RPMI7951 (cell line): ENCODE measurements at places on chromosomes 6 and 20.

DNA sequence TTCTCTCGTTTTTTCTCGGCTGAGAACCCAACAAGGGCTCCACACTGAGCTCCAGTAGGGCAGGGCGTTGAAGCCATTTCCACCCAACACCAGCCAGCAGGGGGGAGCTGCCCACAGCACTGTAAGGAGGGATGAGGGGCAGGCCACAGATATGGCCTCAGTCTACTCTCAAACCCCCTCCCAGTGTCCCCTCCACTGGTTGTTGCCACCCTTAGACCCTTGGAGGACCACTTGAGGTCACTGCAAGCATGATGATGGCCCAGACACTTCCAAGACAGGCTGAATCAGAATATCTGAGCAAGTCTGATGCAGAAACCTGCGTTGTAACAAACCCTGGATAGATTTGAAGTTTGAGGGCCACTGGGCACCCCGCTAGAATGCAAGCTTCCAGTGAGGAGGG is 217.0 kb upstream of the CST7 start:
- DNase-seq: no peak

- DNase-seq: no peak
Measured at GRCh38 chr6:57135885-57136284, 36.2 kb upstream of the BAG2 start.

- peak; percentile 89 for DNase-seq
Measured at GRCh38 chr6:154474648-154475428, 35.6 kb downstream of the CNKSR3 start.

DNA sequence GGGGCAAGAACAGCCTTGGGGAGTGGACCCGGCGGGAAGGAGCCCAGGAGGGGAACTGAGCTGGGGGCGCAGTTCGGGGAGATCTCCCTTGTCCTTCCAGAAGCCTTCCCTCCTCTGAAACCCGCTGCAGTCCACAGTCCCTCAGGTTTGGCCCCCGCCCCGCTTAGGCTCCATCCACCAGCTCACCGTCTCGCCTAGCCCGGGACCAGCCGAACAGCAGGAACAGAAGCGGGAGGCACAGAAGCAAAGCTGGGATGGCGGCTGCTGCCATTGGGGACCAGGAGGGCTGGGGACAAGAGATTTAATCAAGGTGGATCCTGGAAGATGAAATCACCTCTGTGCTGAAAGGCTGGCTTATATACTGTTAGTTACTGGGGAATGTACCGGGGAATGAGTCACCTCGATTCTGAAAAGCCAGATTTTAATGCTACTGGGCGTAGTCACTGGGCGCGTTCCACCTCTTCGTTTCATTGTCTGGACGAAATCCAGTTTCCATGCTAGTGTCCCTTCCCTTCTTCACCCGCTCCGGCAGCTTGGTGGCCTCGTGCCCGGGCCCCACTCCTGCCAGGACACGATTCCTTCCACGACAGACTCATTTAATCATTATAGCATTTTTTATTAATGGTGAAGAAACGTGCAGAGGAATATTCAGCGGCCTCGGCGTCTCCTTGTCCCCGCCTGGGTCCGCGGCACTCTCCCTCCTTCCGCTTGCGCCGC is at the start of gene RAET1L:
RAET1L (minus strand) TSS at position 332 of the 717 bp plus-strand sequence; CDS start at position 271, 61 bp downstream.
- DNase-seq: peak; percentile 66

DNA sequence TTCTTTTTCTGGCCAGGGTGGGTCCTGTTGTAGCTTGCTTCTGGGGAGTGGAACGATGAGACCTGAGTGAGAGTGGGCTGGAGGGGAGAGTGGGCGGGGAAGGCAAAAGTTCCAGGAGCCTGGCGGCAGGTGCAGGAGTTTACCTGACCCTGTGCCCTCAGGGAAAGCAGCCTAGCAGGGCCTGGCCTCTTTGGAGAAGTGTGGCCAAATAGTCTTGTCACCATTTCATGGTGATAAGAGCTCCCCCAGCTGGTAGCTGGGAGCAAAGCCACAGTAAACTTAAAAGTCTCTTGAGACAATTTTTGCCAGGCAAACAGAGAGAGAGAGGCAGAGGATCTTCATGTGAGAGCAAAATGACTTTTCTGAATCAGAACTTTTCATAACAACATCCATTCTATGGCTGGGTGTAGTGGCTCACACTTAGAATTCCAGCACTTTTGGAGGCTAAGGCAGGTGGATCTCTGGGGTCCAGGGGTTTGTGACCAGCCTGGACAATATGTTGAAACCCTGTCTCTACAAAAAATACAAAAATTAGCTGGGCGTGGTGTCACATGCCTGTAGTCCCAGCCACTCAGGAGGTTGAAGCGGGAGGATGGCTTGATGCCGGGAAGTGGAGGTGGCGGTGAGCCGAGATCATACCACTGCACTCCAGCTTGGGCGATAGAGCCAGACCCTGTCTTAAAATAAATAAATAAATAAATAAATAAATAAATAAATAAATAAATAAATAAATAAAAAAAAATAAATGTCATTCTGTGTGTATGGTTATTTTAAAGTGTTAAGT is 161.8 kb upstream of the SCGN start:
- peak; percentile 69 for DNase-seq

- no peak for DNase-seq
Measured at GRCh38 chr6:140202964-140203515, 828.6 kb upstream of the CITED2 start.

DNA sequence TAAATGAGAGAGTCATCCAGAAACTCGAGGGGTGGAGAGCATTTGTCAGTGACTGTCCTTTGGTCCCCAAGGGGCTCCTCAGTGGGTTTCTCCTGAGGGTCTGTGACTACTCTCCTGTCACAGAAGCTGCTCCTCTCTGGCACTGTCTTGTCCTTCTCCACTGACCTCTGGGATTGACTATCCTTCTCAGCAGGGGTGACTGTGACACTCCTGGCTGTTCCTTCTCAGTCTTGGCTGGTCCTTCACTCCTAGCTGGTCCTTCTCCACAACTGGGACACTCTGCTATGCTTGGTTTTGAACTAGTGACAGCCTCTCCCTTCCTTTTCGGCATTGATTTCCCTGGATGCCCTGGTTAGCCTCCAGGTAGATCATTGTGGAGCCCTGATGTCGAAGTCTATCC is 33.5 kb downstream of the DYNLT1 start:
- DNase-seq: no peak

GRCh38 chr20:20887593-20888265 is 175.3 kb upstream of the RALGAPA2 start:
- no peak for DNase-seq

- DNase-seq: no peak
Measured at GRCh38 chr6:83073615-83074014, 6.1 kb downstream of the DOP1A start.

GRCh38 chr6:83707829-83708545 is 914 bp downstream of the SNAP91 start:
- no peak for DNase-seq

- DNase-seq: no peak
Measured at GRCh38 chr20:64025826-64026412, 10.1 kb upstream of the C20orf204 start.

DNA sequence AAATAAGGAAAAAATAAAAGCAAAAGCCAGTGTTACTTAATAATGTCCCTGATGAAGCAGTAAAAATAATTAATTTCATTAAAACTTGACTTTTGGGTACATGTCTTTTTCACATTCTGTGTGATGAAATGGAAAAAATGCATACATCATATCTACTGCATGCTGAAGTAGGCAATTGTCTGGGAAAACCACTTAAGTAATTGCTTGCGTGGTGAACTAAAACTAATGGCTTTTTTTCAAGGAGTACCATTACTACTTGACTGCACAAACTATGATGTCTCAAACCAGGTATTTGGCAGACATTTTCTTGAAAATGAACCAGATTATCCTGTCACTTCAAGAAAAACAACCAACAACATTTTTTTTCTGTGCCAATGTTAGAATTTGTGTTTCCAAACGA is 91.3 kb upstream of the AKIRIN2 start:
- no peak for DNase-seq

GRCh38 chr6:97969065-97969464 is 686.0 kb upstream of the MMS22L start:
- no peak for DNase-seq

DNA sequence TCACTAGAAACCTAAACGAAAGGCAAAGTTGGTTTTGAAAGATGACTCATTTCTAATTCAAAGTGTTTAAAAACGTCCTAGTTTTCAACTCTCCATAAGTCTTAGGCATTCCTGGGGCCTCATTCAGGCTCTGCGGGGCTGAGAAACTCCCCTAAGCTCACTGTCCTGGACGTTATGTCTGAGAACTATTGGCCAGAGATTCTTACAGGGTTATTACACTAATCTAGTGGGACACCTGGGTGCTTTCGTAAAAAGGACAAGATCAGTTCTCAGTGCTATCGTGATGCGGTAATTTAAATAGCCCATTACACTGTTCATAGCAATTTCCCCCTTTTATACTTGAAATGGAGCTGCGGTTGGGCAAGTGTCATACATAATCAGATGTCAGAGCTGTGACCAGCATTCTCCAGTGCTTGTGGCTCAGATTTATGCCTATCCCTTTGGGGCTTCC is 280.9 kb downstream of the QKI start:
- DNase-seq: peak; percentile 21

DNA sequence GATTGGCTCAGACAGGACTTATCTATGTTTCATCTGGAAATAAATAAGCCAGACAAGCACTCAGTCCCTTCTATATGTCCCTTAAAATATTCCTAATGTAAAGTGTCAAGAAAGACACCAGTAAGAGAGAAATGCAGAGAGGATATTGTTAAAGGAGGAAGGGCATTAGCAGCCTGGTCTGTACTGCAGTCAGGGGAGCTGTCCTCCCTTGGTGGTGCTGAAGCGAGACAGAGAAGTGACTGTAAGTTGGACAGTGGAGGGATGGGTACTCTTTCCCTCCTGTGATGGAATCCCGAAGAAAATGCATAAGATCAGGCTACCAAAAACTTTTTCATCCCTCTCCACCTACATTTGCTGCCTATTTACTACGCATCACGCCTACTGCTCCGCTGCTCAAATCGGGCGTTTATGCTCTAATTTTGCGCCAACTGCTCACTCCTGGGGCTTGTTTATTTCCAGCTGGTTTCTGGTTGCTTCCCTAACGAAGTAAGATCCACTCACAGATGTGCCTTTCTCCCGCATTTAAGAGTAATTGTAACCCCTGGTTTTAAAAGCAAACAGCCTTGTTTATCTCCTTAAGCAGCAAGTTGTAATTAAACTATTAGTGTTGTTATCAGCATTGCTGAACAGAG is 35.2 kb downstream of the PHACTR1 start:
- peak; percentile 59 for DNase-seq

- DNase-seq: no peak
Measured at GRCh38 chr6:168926306-168926705, 327.3 kb downstream of the THBS2 start.

DNA sequence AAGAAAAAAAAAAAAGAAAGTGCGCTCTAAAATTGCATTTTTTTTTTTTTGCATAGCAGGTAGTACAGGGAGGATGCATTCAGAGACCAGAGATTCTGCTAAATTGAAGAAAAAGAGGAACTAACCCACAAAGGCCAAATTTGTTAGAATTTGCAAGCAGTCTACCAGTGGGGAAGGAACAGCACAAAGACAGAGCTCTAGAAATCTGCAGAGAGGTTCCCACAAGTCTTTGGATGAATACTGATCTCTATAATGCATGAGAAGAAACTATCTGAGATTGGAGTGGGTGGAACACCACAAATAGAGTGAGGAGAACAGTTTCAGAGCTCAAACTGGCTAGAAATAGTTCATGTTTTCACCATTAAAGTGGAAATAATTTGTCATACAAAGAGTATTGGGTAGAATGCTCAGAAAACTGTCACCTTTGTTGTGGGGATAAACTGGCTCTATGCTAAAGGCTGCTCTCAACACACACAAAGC is 79.6 kb upstream of the AHI1 start:
- no peak for DNase-seq

DNA sequence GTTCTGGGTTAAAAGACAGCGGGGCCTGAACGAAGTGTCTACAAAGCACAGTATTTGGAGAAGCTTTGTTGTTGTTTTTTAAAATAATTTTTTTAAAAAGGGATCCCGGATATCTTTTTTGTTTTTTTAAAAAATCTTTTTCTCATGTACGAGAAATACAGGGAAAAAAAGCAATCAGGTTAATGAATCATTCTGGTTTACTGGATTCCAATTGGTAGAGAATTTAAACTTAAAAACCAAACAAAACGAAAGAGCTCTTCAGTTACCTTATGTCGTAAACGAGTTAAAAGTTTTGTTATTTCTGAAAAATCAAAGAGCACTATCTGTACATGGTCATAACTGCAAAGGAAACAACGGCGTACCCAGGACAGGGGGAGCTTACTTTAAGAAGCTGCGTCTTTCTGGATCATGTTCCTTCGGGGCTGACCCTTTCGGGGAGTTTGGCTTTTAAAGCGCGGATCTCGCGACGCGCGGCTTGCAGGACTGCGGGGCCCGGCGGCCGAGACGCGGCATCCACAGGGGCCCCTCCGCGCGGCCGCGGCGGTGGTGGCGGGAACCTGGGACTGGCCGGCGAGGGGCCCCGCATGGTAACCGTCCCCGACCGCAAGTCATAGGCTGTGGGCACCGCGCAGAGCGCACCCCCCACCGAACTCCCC is 927 bp downstream of the IL20RA start:
- DNase-seq: peak; percentile 48

GRCh38 chr6:52995913-52996645 is 995 bp upstream of the GSTA4 start:
- peak; percentile 88 for DNase-seq

DNA sequence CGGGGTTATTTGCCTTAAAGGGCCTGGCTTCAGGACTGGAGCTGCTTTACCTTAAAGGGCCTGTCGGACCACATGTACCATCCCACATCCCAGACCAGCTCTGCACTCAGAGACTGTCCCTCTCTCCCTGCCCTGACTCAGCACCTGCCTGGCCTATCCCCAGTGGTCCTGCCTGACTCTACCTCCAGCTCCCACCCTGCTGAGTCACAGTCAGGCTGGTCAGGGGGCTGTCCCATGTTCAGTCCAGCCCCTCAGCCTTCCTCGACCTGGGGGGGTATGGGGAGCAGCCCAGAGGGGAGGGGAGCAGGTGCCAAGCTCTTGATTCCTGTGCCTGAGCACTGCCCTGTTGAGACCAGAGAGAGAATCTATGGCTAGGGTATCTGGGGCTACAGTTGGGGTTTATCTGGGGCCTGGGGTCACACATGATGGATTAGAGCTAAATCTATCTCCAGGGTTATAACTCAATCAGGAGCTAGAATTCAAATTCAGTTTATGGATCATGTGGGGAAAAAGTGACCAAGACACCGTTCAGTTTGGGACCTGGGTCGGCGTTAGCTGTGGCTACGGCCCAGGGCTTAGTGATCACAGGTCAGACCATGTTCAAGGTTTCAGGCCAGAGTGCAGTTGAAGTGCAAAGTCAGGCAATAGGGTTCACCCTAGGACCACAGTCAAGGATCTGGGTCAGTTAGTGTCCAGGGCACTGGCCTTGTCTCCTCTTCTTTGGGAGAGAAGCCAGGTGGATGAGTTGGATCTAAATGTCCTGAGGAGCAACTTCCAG is 9.4 kb upstream of the TRIB3 start:
- DNase-seq: no peak

- DNase-seq: no peak
Measured at GRCh38 chr6:107122748-107123147, 7.4 kb upstream of the BEND3 start.

GRCh38 chr6:12401200-12401599 is 111.0 kb downstream of the EDN1 start:
- no peak for DNase-seq

DNA sequence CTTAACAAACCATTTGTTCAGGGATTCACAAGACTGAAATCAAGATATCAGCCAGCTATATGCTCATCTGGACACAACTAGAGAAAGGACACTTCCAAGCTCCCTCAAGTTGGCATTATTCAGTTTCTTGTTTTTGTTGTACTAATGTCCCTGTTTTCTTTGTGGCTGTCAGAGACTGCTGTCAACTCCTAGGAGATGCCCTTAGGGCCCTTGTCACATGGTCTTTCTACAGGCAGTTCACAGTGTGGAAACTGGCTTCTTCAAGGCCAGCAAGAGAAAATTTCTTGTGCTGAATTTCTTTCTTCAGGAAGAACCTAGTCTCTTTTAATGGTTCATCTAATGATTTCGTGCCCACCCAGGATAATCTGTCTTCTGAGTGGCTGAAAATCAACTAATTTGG is 677.2 kb upstream of the MAN1A1 start:
- DNase-seq: no peak
